Substantia nigra (tissue), 51 donors: ENCODE measurements at places on chromosomes 3 and 15.

GRCh38 chr3:155908086-155908485 lies 37.6 kb downstream of the GMPS start:
- no peak for DNase-seq

DNA sequence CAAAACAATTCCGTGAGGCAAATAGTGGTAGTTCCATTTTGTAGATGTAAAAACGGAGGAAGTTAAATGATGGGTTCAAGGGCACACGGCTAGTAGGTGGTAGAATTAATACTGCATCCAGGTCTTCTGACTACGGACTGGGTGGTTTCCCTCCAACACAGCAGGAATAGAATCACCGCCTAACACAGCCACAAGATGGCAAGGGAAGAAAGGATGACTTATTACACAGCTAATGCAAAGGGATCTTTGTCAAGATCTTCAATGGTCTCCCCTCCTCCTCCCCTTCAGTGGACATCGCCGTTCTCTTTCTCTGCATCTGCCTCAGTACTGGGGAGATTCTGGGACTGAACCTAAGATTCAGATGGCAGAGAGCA lies 524 bp upstream of the TOPBP1 start:
- DNase-seq: no peak

- no peak for DNase-seq
Measured at GRCh38 chr3:126922466-126922865, 60.4 kb upstream of the PLXNA1 start.

GRCh38 chr3:144407335-144407734 lies 435.7 kb downstream of the DIPK2A start:
- no peak for DNase-seq

GRCh38 chr3:76024640-76025039 lies 239.3 kb upstream of the ZNF717 start:
- DNase-seq: no peak

DNA sequence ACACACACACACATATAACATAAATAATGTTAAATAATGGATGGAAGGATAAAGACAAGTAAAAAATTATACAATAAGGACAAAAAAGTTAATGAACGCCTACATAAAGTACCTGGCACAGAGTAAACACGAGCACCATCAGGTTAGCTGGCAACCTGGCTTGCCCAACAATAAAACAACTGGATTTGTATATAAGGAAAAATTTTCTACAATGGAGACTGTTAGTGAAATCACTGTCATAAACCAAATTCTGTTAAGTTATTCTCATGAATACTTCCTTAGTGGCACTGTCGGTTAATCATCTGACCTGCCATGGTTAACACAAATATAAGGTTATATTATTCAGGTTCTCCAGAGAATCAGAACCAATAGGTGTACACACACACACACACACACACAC lies 54.8 kb downstream of the DPH6 start:
- no peak for DNase-seq

GRCh38 chr15:42036112-42036905 lies 15.5 kb upstream of the PLA2G4E start:
- DNase-seq: no peak

DNA sequence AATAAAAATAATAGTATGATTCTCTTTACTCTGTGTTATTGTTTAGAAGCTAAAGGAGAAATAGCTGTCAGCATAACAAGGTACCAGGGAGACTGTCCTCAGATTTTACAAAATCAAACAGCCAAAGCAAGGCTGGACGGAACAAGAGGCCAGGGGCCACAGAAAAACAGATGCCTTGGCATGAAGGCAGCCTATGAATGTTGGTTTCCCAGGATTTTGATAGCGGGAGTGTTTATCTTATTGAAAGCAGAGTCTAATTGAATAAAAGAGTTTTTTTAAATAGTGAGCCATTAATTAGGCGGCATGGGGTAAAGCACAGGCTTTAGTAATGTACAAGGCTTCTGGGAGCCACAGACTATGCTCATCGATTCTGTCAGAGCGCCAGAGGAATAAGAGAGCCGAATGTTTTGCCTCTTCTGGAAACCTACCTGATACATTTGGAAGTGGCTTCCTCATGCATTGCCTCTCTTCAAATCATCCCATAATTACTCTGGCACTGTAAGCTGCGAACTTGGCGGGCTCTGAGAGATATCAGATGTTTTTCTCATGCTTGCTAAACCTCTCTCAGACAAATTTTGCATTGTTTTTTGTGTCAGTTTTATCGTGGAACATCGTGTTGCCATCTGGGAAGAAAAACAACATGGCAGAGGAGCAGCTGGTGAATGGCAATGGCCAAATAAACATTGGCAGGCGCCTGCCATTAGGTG lies 30.4 kb upstream of the TMCO5A start:
- DNase-seq: no peak

- DNase-seq: no peak
Measured at GRCh38 chr3:125684199-125684598, 88.9 kb upstream of the OSBPL11 start.

DNA sequence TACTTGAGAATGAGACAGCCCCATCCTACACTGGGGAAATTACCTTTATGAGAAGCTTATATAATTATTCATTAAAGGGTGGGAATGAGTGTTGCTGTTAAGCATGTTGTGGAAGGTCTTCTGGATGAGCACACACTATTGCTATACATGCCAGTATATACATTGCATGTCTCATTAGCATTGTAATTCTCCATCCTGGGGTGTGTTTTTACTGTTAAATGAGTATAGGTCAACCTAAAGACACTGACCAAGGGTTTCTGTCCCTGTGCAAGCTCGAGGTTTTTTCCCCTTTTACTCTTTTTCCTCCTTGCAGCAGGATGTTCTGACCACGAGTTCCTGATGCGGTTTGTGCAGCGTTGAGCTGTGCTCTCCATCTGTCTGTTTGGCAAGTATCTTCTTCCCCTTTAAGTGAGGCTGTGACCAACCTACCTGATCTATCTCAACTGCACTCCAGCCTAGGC lies 7.2 kb upstream of the IVD start:
- peak; percentile 8 for DNase-seq

DNA sequence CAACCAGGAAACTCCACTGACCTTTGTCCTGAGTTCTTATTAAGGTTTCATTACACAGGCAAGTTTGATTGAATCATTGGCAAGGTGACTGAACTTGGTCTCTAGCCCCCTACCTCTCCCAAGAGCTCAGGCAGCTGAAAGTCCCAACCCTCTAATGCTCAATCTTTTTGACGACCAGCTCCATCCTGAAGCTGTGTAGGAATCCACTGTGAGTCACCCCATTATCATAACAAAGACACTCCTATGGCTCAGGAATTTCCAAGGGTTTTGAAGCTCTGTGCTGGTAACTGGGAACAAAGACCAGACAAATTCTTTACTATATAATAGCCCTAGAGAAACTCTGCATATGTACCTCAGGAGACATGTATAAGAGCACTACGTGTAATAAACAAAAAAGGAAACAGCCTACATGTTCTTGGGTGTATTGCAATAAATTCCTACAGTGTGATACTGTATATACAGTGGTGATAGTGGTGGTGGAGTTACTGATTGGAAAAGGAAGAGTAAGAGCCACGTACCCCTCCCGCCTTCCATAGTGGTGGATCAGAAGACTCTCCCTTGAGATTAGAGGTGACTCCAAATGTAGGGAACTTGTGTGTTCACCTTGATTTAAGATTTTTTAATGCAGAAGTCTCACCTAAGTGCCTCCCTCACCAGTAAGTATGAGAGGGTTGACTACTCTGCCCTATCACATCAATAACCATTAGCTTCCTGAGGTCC lies 116.6 kb downstream of the ST8SIA2 start:
- DNase-seq: no peak

DNA sequence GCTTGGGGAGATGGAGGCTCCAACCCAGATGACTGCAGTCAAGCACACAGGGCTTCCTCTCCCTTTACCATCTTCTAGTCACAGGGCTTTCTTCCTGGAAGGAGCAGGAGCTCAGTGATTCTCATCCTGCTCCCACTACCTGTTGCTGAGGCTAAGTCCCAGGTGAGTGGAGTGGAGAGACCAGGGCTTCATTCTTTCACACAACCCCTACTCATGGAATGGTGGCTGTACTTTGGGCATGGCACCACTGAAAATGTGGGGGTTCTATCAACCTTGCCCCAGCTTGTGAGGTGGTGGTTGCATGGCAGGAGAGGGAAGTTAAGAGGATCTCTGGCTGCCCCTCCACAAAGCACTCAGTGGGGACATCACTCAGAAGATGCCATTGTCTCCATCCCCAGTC lies 36.8 kb upstream of the RAD18 start:
- no peak for DNase-seq

DNA sequence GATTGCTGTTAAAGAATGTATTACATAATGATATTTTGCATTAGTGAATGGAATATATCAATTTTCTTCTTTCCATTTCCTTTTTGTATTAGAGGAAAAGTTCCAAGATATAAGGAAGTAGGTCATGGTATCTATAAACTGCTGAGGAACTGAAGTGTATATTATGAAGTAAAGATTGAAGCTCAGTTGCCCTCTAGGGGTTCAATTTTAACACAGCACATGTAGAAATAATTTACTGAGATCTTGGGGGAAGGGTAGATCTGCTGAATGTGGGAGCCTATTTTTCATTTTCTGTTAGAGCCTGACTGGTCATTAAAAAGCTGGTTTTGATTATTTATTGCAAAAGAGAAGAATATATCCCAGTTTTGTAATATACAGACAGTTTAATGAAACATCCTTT lies 45.2 kb downstream of the CMC1 start:
- DNase-seq: no peak

DNA sequence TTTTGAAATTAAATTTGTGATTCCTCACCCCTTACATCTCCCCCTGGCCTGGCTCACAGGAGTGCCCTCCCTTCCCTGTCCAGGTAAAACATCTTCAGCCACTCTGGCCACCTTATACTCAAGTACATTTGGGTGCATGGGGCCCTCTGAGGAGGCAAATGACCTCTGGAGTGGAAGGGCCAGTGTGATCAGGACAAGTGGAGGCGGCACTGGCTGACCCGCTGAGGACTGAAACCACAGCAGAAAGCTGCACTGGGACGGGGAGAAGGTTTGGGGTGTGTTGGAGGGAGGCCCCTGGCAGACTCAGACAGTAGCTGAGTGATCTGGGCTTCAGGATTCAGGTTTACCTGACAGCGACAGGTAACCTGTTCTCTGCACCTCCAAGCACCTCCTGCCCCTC lies 24.2 kb downstream of the HES1 start:
- no peak for DNase-seq

DNA sequence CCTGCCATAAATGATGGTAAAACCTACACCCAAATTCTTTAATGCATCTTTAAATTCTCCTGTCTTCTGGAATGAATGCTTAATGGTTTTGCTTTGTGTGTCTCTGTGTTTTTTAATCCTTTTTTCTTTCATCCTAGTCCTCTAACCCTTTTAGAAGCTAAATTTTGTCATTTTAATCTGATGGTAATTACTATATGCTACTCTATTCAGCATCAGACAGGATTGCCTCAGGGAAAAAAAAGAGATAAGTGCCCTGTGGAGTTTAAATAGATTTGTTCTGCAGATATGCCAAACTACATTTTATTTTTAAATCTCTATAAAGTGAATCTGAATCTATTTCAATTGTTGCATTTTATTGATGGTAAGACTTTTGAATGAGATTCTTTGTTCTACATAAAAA lies 966.8 kb downstream of the NSUN3 start:
- no peak for DNase-seq

GRCh38 chr15:38367476-38367875 lies 86.5 kb upstream of the FAM98B start:
- no peak for DNase-seq

DNA sequence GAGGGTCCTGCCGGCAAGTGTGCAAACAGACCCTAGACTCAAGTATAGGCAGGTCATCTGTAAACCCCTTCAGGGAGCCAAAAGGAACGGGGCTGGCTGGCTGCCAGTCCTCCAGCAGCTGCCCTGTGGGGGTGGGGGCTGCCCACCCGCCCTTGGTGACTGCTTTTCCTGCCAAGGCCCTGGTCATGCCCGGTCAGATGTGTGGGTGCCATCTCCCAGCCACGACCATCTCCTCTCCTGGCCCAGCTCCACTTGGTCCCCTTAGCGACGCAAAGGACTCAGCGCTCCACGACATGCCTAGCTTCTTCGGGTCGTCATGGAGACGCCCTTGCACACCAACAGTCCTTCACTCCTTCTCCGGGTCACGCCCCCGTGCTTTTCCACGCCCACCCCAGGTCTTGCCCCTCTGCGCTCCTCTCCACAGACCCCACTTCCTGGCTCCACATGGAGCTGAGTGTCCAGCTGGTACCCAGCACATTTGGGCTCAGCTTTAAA lies 2.4 kb downstream of the MUC4 start:
- no peak for DNase-seq

DNA sequence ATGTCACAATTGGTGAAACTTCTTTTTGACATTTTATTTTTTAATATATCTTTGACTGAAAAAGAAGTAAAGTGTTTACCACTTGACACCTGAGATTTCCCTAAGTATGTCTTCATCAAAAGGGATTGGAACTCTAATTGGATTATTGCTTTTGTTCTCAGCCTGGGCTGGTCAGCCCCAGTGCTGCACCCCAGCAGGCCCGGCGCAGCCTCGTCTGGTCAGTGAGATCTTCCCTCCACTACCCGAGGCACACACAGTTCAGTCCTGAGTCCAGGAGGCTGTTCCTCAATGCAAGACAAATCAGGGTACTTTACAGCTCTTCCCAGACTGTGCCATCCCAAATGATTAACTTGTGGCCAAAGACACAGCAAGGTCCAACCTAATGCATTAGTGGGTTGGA lies 146.9 kb upstream of the SEMA6D start:
- DNase-seq: no peak

DNA sequence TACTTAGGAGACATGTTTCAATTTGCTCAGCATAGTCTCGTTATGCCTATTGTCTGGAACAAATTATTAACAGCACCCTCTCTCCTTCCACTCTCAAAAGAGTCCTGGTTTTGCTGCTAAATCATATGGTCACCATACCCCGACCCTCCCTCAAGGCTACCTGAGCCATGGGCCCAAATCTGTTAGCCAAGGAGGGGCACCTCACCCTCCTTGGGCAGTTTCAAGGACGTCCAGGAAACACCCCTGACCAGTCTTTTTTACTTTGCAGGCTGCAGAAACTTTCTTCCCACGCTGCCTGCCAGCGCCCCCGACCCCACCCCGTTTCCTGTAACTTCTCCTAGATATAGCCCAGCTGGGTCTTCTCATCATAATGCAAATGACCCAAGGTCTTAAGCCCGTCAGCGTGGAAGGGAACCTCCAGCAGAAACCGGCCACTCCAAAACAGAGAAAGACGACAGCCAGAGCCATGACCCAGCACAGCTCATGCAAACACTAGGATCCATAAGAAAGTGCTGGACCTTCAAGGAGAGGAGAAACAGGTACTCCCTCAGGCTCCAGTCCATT lies 62.3 kb downstream of the ADCY5 start:
- no peak for DNase-seq

- DNase-seq: no peak
Measured at GRCh38 chr3:134353171-134353825, 20.9 kb downstream of the AMOTL2 start.

DNA sequence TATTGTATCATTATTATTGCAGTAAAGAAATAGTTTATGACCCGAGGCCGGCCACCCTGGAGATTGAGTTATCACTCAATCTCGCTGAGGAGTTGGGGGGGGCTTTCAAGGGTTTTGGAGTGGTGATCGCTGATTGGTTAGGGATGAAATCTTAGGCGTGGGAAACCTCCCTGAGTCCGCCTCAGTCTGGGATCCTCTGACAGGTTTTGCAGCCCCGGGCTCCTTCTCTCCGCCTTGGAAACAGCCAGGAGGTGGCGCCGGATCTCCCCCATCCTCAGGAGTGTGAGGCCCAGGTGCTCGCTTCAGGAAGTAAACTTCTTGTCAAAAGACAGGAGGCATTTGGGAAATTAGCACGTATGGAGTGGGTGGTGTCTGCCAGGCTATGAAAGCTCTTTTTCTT lies 41.1 kb upstream of the SEC61A1 start:
- DNase-seq: no peak
